M059J (cell line): ENCODE measurements at places on chromosomes 4 and X. TPM values are rescaled to one million over a fixed set of nuclear protein-coding genes. Genes with fewer than 3 reads are reported as not detected.
A peak's percentile ranks its signal among the peaks of the same experiment; 100 is the strongest.

Gene CWH43
- not detected in 2 replicates for total RNA-seq

GRCh38 chr4:36316607-36317006 lies 35.2 kb downstream of the DTHD1 start:
- DNase-seq: no peak

GRCh38 chrX:150635952-150636351 lies 57.2 kb upstream of the MTMR1 start:
- peak; percentile 93 for DNase-seq

DNA sequence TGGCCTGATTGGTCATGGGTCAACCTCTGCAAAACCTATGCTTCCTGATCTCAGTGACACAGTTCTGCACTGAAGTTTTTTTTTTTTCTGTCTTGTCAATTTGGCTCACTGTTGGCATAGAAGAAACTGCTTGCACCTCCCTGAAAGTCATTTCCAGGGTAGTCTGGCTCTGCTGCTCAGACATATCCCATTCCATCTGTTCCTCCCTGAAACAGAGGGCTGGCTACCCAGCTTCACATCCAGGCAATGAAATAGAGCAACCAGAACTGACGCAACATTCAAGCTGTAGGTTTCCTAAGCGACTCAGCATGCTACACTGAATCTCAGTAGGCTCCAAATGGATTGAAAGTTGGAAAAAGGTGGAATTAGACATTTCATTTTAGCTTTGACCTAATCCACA lies 176.8 kb upstream of the MBNL3 start:
- DNase-seq: no peak

- DNase-seq: no peak
Observed at GRCh38 chrX:68830419-68831404, 1.9 kb downstream of the EFNB1 start.

DNA sequence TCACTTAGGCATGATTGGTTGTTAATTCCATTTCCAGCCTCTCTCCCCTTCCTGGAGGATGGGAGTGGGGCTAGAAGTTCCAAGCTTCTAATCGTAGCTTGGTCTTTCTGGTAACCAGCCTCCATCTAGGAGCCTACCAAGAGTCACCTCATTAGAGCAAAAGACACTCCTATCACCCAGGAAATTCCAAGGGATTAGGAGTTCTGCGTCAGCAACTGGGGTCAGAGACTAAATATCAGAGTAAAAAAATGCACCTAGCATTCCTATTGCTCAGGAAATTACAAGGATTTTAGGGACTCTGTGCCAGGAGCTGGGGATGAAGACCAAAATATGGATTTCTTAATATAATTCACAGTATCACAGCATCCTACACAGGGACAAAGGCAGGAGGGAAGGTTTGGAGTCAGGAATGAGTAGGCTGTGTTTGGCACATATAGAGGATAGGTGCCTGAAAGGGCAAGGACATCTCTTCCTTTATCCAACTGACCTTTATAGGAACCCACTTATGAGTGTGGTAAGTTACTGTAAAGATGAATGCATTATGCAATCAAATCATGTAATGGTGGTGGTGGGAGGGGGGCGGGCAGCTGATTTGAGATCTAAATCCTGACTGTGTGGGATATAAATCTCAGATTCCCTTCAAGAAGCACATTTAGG lies 30.5 kb upstream of the LIMCH1 start:
- DNase-seq: peak; percentile 78

DNA sequence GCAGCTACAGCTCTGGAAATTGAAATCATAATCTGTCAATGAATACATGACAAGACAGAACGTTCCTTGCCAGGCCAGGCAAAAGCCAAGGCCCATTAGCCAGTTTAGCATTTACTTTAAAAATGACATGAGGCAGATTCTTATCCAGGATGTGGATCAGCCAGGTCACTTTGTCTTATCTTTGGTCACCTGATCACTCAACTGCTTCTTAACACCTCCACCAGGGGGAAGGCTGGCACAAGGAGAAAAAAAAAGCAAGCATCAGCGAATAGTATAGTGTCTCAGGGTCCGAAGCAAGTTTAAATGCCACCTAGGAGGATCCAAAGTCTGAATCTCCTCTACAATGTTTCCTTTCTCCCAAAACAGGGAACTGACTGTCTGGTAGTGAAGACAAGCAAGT lies 18.8 kb downstream of the ATP1B4 start:
- peak; percentile 58 for DNase-seq

DNA sequence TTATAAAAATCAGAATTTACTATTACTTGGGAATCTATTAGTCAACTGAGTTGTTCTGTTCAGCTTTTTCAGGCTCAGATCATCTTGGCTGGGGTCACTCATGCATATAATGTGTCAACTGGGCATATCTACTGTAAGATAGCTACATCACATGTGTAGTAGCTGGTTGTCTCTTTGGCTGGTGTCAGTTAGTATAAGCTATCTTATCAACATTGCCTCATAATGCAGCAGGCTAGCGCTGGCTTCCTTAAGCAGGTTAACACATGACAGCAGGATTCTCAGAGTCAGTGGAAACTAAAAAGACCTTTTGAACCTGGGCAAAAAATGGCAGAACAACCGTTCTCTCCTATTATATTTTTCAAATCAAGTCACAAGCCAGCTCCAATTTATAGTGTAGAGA lies 378.3 kb upstream of the PCDH10 start:
- DNase-seq: no peak

DNA sequence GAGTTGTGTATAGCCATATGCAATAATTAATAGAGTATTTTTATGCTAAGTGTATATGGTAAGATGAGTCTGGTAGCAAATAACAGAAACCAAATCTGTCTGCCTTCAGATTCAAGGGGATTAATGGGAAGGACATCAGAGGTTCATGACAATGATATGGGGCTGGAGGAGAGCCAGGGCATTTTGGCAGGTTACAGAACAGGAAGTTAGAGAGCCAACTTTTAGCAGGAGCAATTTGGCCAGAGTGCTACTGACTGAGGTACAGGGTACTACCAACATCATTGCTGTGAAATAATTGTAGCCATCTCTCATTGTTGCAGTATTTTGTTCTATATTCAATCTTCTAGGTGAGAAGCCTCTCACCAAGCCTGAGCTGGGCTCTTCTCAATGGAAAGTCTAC lies 210.9 kb upstream of the FAM47A start:
- no peak for DNase-seq

Gene NAP1L5
- 8.4 and 13.8 TPM in 2 replicates for total RNA-seq

DNA sequence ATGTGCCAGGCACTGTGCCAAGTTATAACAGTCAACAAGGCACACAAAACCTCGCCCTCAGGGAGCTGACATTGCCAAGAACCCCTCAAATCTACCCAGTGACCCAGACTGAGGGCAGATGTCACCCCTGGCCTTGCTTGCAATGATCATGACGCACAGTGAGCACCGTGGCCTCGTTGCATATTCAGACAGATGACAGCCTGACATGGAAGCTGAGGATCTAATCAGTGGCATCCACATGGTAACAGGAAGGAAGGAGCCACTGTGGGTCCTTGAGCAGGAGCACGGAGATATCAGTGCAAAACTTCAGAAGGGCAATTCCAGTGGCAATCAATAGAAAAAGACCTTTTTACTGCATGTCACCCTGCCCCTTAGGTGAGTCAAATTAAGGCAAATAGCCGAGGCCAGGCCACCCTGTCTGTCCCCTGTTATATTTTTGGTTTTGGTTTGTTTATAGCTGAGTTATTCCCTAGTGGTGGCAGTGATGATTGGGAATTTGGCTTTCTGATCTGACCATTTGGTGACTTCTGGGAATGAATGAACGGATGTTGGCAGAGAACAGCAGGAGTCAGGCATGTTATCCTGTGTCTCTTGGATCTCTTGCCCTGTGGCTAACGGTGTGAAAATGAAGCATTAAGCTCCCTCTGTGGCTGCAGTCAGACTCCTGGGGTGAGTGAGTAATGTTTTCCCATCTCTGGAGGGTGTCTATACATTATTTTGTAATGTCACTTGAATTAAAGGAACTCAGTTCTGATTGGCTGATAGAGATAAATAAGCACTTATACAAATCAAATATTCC lies 20.4 kb downstream of the WDR13 start:
- peak; percentile 44 for DNase-seq

DNA sequence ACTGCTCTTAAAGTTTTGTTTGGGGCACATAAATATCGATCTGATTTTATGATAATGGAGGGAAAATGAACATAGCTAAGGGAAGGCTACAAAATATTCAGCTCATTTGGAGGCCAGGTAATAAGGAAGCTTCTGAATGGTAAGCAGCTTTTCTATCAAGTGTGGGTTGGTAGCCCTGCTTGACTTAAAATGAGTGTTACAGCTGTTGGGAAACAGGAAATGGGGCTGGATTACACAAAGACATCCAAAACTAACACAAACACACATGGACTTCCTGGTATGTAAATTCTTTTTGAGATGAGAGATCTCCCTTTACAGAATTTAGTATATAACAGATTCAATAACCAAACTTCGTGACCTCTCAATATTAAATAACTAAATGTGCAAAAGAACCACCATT lies 58.0 kb downstream of the FGF16 start:
- no peak for DNase-seq

- peak; percentile 71 for DNase-seq
Observed at GRCh38 chrX:153723351-153724251, 586 bp downstream of the BCAP31 start.

Gene BMX
- not detected in 2 replicates for total RNA-seq

Gene F8A3
- total RNA-seq: 6.4 and 21.0 TPM in 2 replicates

GRCh38 chr4:145380123-145380522 lies 101.5 kb upstream of the SMAD1 start:
- no peak for DNase-seq

GRCh38 chrX:132023896-132024386 lies 839 bp downstream of the STK26 start:
- DNase-seq: peak; percentile 71

- peak; percentile 68 for DNase-seq
Observed at GRCh38 chrX:13283512-13283911, 36.3 kb downstream of the ATXN3L start.

- no peak for DNase-seq
Observed at GRCh38 chrX:39480963-39481362, 616.8 kb downstream of the BCOR start.

GRCh38 chr4:185304541-185304940 lies 91.2 kb downstream of the LRP2BP start:
- peak; percentile 18 for DNase-seq

- no peak for DNase-seq
Observed at GRCh38 chr4:177530561-177530960, 88.3 kb upstream of the AGA start.

GRCh38 chr4:136881666-136882065 lies 650.6 kb downstream of the PCDH18 start:
- DNase-seq: no peak

DNA sequence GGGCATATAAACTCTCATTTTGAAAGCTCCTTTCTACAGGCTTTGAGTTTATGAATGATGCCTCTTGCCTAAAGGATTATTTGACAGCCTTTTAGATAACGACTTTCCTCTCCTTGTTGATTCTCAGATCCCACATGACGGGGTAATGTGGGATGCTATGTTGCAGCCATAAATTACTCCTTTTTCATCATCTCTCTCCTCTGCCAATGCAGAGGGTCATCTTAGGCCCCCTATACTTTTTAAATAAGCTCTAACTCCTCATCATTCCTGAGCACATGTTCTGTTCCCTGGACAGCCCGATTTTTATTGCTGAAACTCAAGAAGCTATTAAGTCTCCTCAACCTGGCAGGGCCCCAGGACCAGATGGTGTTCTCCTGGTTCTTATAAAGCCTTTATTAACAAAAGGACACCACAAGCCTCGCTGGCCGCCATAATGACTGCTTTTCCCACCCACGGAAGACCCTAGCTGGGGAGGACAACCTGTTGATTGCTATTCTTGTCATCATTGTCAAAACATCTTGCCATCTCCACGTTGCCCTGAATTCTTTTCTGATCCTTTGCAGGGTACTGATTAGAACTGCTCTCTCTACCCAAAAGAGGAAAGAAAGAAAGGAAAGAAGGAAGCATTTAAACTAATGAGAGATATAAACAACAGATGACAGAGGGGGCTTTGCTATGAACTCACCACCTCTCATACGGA lies 150.7 kb downstream of the DHX15 start:
- DNase-seq: no peak

GRCh38 chrX:21998037-21998436 lies 34.1 kb upstream of the PHEX start:
- no peak for DNase-seq

Gene HTATSF1
- 112 and 120 TPM in 2 replicates for total RNA-seq

Gene ARAP2
- total RNA-seq: 0.32 and 0.47 TPM in 2 replicates

- no peak for DNase-seq
Observed at GRCh38 chr4:118740869-118741268, 55.7 kb downstream of the METTL14 start.

GRCh38 chr4:24816797-24817196 lies 21.4 kb downstream of the SOD3 start:
- no peak for DNase-seq

- no peak for DNase-seq
Observed at GRCh38 chrX:8586953-8587352, 122.3 kb downstream of the VCX3B start.

Gene ITM2A
- total RNA-seq: not detected in 2 replicates

Gene MAGEE2
- total RNA-seq: not detected in 2 replicates

Gene IBSP
- not detected in 2 replicates for total RNA-seq

DNA sequence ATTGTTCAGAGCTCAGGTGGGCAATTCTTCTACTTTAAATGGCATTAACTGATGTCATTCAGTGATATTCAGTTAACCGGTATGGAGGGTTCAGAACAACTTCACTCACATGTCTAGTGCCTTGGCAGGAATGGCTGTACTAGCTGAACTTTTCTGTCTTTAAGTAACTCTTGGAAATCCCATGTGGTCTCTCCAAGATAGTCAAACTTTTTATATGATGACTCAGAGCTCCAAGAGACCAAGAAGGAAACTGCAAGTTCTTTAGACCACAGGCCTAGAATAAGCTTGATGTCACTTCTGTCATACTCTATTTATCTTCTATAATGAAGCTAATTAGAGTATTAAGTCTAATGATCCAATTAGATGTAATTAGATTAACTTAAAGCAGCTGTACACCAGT lies 24.9 kb downstream of the LHFPL1 start:
- peak; percentile 83 for DNase-seq

Gene ARX
- total RNA-seq: not detected in 2 replicates

Gene PRRG3
- not detected in 2 replicates for total RNA-seq

Gene PAK3
- 0.12 and 0.59 TPM in 2 replicates for total RNA-seq

Gene DMD
- 1.1 and 4.9 TPM in 2 replicates for total RNA-seq

Gene COL4A6
- 0.47 and 0.94 TPM in 2 replicates for total RNA-seq

- no peak for DNase-seq
Observed at GRCh38 chrX:39481621-39482020, 616.1 kb downstream of the BCOR start.

DNA sequence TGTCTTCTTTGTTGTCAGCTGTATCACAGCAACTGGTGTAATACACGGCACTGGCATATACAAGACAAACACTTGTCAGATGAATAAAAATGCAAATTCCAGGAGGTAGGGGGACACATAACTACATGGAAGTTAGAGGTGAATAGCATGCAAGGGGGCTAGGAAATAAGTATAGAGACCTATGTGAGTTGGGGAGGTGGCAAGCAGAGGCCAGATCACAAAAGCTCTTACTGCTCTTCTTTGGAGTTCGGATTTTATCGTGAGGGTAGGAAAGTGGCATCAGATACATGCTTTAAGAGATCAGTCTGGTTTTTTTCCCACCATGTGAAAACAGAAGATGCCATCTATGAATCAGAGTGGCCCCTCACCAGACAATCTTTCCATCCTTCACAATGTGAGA lies 2.8 kb upstream of the SRP72 start:
- DNase-seq: peak; percentile 7
